ENCODE measurements at places on chromosomes 11 and 22.

GRCh38 chr11:3879967-3880542 lies 24.6 kb downstream of the STIM1 start:
- DNase-seq = no peak

DNA sequence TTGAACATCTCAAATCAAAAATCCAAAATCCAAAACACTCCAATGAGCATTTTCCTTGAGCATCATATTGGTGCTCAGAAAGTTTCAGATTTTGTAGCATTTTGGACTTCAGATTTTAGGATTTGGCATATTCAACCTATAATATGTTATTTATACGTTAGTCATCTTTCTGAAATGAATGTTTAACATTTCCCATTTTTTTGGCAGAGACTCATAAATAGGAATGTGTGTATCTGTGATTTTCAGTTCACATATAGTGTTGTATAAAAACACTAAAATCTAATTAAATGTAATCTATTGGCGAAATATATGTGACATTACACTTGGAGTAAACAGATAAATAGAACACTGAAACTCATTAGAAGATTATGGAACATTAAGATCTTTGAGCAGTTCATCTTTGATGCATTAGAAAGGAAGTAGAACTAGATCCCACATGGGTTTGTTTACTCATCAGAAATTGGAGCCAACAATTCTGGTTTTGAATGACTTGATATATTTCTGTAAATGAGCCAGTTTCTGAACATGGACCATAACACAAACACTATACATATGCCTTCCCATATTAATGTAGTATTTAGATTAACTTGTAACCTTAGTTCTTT lies 153.1 kb downstream of the UVRAG start:
- no peak for DNase-seq

DNA sequence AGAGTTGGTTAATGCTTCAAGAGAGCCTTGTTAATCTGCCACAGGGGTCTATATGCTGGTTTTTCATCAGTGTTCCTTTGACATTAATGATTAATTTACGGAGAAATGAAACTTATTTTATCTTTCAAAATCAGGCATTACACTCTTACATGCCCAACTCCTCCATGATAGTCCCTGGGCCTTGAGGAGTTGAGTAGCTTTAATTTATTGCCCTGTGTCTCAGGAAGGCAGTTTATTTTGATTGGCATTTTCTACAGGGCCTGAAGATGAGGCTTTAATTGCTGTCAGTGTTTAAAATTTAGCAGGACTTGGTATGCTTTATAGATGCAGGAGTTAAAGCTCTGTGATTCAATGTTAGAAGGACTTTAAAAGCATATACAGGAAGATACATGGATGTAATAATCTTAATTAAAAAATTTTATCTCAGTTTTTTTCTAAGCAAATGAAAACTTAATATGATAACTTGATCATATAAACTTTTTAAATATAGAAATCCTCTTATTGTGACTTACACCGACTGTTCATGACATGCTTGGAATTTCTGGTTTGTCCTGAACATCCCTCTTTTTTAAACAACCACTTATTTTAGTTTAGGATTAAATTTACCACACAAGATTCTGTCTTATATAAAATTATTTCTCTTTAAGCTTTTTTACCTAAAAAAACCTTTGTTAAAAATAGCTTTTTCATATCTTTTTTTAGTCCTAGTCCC lies 12.2 kb downstream of the GLYAT start:
- no peak for DNase-seq

DNA sequence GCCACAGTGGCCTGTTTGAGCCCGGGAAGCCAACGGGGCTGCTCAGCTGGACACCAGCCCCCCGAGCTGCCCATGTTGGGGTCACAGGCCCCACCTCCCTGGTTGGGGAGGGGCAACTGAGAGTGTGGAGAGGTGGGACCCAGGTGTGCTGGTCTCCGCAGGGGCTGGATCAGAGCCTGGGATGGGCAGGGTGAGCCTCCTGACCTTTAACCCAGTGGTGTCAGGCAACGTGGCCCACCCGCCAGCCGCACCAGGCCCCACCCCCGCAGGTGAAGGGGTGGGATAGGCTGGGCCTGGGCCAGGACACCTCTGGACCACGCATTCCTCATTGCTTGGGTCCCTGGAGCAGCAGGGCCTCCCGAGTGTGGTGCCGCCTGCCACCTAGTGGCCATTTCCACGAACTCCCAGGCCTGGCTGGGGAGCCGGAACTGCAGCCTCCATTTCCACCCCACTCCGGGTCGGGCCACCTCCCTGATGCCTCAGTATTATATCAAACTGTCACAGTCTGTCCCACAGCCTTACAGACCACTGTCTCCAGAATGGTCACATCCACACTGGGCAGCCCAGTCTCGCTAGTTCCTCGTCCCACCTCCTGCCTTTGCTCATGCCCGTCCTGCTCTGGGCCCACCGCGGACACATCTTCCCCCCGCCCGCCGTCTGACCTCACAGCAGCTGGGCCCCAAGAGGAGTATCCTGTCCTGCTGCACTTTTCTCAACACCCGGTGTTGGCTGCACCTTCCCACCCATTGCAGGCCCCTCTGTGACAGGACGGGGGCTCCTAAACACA lies 13.3 kb upstream of the PPP6R3 start:
- DNase-seq = peak; percentile 80

DNA sequence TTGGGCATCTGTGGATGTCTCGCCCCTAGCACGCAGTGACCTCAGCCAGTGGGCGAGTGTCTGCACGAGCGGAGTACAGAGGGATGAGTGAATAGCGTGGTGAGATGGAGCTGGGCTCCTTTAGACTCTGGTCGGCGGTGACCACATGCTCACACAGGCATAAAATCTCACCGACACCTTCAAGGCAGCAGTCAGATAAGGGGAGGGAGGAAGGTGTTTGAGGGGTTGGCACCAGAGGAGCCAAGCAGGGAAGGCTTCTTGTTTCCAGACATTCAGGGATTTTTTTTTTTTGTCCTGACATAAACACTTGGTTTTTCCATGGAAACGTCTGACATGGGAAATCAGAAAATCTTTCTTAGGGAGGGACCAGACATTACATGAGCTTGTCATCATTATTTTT lies 35.8 kb downstream of the GRIK4 start:
- DNase-seq = no peak

- no peak for DNase-seq
Measured at GRCh38 chr11:107139396-107139795, 121.1 kb upstream of the GUCY1A2 start.

DNA sequence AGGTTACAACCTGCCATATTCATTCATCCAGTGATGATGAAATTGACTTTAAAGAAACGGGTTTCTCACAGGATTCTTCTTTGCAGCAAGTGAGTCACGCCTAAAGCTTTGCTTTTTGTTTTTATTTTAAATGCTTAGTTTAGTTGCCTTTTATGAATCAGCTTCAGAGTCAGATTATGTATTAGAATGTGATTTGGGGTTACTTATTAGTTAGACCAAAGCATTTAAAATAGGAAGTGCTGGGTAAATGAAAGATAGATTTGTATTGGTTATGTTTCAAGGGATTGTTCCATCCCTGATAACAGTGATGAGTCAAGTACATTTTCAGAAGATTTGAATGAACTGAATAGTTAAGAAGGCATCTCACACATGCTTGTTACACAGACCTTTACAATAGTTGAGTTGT lies 101.3 kb upstream of the GAL start:
- DNase-seq = no peak

- DNase-seq = peak; percentile 97
Measured at GRCh38 chr11:83156144-83156995, 561 bp upstream of the PCF11 start.

- DNase-seq = no peak
Measured at GRCh38 chr11:126864934-126865333, 135.6 kb downstream of the KIRREL3 start.

- no peak for DNase-seq
Measured at GRCh38 chr11:74069146-74070046, 60.5 kb upstream of the UCP3 start.

DNA sequence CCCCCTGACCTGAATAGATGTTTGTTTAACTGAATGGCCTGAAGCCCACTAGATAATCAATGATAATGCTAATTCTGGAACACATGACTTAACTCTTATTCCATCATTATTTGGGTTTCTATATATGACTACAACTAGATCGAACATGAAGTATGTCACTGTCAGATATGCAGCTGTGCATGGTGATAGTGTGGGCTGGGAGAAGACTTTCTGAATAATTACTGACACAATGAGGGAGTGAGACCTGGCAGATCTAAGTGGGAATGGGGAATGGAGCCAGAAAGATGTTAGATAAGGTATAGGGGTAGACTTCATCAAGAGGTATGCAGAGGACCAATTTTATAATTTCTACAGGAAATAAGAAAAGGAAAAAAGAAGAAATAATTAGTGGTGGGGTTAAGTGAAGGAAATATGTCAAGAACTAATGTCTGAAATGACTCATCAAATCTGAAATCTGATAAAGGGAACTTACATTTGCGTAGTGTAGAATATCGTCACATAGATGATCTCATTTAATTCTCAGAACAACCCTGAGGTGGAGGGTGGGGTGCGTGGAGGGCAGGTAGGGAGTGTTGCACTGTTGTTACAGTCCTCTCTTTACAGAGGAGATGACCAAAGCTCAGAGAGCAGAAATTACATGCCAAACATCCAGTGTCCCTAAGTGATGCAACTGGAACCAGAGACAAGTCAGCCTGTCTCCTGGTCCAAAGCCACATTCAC lies 68.2 kb upstream of the EED start:
- peak; percentile 56 for DNase-seq

GRCh38 chr11:32573228-32573627 lies 10.4 kb upstream of the EIF3M start:
- DNase-seq = no peak

GRCh38 chr22:17396516-17396915 lies 27.3 kb downstream of the CECR2 start:
- DNase-seq = no peak

- DNase-seq = no peak
Measured at GRCh38 chr11:125299061-125299615, 134.6 kb downstream of the PKNOX2 start.

- peak; percentile 59 for DNase-seq
Measured at GRCh38 chr11:117931971-117932370, 2.8 kb upstream of the TMPRSS13 start.

DNA sequence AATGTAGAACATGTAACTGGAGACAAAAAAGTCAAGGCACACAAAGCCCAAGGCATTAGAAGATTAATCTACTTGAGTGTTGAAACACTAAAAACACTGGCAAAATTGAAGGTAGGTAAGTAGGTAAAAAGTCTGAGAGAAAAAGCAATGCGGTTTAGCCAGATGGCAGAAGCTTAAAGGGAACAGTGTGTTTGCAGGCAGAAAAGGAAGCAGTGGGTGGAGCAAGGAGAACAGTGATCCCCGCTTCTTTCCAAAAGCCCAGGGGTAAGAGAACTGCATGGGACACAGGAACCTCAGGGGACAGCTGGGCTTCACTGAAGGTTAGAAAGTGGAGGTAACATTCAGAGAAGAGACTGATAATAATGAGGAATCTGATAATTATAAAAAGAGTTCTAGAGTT lies 16.0 kb downstream of the MRE11 start:
- DNase-seq = no peak

GRCh38 chr11:125327518-125328224 lies 163.1 kb downstream of the PKNOX2 start:
- DNase-seq = no peak

DNA sequence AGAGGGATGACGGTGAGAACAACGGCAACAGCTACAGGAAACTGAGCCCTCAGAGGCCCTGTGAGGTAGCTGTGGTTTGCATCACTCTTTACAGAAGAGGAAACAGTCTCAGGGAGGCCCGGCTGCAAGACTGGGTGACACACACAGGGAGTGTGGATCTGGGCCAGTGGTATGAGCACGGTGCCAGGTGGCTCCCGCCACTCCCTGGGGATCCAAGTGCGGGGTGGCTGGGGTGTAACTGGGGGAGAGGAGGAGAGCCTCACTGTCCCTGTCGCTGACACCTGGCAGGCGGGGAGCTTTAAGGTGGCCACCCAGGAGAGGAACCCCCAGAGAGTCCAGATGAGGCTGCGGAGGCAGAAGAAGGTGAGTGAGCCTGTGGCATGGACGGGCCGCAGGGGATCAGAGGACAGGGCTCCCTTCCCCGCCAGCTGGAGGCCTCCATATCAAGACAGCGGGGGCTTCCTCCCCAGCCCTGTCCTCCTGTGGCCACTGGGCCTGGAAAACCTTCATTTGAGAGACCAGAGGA lies 5.6 kb downstream of the RGL4 start:
- DNase-seq = peak; percentile 69
